ENCODE measurements at places on chromosomes 11 and 22.
A peak's percentile ranks its signal among the peaks of the same experiment; 100 is the strongest.

- no peak for DNase-seq
Measured at GRCh38 chr11:113684496-113684895, 21.6 kb downstream of the TMPRSS5 start.

DNA sequence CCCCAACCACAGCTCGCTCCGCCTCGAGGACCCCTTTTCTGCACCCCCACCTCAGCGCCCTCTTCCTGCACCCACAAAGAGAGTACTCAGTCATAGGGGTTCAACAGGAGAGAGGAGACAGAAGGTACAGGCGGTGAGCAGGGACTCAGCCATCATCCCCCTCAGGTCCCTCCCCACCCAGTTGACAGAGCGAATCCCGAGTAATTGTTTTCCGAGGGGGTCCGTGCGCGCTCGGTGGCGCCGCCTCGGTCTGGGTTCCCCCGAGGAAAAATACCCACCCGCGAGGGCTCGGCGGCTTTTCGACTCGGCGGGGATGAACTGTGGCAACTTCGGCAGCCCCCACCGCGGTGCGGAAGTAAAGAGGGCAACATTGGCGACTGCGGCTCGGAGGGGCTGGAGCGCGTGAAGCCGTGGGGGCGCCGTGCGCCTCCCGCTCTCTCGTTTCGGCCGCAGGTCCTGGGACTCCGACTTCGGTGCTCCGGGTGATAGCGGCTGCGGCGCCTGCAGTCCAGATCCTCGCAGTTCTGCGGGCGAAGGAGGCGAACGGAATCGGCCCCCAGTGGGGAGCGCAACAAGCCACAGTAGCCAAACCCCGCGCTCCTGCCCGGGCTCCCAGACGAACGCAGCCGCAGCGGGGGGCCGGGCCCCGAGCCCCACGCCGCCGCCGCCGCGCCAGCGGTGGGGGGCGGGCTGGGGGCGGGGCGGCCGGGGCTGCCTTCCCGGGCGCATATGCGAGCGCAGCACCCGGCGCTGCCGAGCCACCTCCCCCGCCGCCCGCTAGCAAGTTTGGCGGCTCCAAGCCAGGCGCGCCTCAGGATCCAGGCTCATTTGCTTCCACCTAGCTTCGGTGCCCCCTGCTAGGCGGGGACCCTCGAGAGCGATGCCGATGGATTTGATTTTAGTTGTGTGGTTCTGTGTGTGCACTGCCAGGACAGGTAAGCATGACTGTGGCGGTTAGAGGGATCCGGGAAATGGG is at the start of gene NELL1:
TSS of gene NELL1 (plus strand) at position 743 of the 976 bp plus-strand sequence.
- peak; percentile 53 for DNase-seq

- DNase-seq = no peak
Measured at GRCh38 chr11:112025707-112026106, 499 bp downstream of the DLAT start.

DNA sequence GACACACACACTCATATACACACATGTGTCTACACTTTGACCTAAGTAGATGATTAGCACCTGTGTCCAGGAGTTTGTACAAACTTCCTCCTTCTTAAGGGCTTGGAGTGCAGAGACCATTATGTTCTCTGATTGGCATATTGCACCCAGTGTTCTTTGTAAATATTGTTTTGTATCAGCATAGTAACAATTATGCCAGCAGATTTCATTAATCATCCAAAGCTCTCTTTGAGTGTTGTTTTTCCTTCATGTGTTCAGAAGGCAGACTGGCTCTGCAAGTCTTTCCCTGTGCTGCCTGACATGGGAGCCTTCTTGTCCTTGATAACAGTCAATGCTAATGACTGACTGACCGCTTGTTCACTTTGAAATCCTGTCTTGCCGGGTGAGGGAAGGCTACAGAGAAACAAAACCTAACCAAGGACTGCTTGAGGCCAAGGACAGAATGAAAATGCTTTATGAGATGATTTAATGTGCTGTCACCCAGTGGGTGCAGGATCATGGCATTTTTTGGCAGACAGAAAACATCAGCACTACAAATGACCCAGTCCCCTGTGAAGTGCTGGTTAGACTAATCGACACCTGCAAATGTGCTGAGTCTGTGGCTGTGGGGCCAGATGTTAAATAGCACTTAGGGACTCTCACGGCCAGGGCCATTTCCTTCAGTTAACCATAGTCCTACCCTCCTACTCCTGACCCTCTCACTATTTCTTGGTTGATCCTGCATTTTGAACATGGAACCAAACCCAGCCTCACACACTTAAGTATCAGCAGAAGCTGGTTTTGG is 6.6 kb upstream of the BARX2 start:
- DNase-seq = no peak

DNA sequence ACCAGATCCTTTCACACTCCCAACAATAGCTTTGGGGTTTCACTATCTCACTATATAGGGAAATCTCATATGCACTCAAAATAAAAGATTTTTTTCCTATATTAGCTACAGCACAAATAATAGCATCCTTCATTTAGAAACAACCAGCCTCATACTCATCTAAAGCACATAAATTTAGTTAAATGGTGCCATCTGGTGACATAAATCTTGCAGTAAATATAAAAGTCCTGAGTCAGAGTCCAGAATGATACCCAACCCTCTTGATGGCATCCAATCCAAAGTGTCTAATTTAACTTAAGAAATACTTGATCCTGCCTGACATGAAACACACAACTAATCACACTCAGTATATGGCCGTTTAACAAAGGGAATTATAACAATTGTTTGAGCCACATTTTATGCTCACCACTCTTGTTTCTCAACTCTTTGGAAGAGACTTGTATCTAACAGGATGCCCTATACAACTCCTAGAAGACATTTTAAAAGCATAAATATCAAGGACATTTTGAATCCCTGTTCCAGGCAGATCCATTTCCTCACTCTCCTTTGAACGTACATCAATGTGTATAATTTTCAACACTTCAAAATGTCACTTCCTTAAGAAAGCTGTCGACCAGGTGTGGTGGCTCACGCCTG is 36.2 kb downstream of the DLG2 start:
- peak; percentile 30 for DNase-seq

- DNase-seq = no peak
Measured at GRCh38 chr11:60528934-60529333, 13.7 kb downstream of the MS4A13 start.

DNA sequence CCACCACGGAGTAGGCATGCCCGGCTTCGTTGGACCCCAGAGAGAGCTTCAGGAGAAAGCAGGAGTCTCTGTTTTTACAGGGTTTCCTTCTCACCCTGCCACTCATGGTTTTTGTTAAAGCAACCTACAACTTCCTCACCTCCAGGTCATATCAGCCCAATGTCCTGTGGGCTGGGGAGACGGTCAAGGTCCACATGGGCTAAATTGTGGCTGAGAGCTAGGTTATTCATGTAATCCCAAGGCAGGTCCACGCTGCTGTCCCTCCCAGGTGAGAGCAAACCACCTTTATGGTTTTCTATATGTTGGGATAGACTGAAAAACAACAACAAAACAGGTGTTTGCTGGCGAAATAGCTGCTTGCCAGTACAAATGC is 19.5 kb downstream of the TSPAN32 start:
- DNase-seq = no peak

GRCh38 chr11:55726715-55727324 is 46.4 kb upstream of the OR5D13 start:
- DNase-seq = no peak

DNA sequence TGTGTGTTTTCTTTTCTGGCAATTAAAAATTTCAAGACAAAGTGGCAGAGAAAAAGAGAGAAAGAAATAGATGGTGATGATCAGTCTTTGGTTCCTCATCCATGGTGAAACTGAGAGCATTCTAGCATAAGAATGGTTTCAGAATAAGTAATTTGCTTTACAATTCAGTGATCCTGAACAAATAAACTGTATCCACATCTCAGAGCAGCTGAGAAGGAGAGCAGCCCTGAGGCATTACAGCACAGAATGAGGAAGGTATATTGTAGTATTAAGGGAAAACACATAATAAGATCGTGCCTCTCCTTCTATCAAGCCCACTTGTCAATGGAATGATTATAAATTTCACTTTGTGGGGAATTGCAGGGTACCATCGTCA is 17.4 kb downstream of the LUZP2 start:
- DNase-seq = no peak

DNA sequence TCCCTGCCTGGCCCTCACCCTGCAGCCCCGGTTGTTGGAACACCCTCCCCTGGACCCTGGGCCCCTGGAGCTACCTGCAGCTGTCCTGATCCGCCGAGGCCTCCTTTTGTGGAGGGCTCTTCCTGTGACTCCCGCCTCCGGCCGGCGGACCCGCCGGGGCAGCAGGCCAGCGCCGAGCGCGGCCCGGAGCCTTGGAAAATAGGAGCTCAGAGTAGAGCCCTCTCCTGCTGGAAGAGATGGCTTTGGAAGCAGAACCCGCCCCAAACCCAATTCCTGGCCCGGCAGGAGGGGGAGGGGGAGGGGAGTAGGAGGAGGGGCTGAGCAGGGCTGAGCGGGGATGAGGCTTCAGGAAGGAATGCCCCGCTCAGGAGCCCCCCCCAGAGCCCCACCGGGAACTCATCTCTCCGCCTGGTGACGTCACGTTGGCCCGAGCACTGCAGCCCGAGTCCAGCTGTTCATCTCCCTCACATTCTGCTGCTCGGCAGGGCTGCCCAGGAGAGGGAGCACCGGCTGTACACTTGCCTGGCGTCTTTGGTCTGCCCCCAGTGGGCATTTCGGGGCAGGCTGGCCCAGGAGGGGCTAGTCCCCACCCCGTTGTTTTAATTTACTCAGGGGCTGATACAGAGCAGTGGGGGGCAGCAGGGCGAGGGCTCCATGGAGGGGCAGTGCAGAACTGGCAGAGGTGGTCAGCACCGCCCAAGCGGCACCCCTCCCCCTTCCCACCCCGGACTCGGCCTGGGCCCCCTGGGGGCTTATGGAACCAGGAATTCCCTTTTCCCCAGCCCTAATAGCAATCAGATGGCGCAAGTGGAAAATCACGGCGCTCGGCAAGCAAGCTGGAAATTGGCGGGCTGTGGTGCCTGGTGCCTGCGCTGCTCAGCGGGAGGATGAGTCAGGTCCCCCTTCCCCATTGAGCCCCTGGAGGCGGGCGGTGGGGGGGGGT is at the start of gene MRGPRF:
TSS of gene MRGPRF (minus strand) at position 238 of the 943 bp plus-strand sequence. CDS start 3,345 bp downstream, outside the sequence.
- DNase-seq = no peak

DNA sequence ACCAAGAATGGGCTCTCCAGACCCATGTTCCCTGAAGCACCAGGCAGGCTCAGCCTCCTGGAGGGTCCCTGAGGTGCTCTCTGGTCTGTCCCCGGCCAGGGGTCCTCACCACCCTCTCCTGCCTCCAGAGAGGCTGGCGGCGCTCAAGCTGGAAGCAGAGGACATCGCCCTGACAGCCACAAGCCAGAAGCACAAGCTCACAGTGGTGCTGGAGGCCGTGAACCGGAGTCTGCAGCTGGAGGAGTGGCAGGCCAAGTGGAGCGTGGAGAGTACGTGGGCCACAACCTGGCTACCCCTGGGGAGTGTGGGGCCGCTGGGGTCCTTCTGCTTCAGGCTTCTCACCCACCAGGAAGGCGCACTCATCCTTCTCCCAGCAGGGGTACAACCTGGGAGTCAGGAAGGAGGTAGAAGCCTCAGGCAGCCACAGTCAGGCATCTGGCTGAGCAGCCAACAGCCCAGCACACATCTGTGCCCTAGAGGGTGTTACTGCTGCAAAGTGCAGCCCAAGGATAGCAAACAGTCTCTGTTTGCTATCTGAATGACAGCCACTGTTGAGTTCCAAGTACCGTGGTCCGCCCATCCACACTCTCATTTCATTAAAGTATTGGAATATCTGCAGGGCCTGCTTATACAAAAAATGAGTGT is 8.4 kb downstream of the PARVG start:
- no peak for DNase-seq

DNA sequence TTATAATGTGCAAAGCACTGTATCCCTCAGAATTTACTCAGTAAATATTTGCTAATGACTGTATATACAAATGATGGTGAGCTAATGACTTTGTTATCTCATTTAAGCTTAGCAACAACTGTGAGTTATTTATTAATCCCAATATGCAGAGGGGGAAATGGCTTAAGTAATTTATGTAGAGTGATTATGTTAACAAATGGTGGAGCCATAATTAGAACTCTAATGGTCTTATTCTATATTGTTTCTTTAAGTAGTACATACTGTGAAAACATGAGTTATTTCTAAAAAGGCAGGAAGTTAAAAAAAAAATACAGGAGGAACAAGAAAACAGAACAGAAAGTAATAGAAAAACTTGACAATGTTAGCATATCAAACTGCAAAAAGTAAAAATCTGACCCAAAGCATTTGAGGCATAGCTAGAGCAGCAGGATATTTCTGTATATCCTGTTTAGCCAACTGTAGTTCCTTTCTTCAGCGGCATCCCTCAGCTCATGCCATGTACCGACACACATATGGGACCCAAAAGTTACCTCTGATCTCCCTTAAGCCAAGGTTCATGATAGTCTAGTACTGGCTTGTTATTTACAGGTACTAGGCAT is 94.2 kb downstream of the FCHSD2 start:
- peak; percentile 87 for DNase-seq

DNA sequence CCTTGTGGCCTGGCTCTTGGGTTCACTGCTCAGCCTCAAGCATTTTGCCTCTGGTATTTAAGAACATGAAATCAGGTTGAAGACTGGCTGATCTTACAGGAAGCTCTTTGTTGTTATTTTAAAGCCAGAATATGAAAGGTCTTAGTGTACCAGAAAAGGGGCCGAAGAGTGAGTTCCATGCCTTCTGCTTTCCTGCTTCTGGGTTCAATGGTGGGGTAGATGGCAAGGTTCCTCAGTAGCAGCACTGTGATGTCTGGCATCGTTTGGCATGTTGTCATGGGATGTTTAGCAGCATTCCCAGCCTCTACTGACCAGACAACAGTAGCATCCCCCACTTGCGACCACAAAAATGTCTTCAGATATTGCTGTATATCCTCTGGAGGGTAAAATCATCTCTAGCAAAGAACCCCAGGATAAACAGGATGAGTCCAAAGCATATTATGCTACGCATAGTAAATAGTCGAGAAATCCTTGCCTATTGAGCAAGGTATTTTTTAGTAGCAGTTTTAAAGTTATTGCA is 2.4 kb downstream of the VPS26B start:
- no peak for DNase-seq

GRCh38 chr11:44241851-44242250 is 68.1 kb downstream of the ALX4 start:
- no peak for DNase-seq

DNA sequence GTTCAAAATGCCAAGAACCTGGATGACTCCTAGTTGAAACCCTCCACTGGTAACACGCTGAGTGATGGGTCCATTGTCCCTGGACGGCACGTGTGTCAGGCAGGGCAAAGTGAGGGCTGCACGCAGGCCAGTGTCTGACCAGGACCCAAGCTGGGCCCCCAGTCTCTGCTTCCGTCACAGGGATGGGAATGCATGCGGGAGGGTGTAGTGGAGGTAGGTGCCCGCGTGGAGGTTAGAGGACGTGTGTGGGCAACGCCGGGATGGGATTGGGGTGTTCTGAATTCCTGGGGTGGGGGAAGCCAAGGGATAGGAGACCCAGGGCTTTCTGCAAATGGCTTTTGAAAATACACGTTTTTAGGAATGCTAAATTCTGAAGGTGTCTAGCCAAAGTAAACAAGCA is 943.3 kb downstream of the BRD1 start:
- DNase-seq = no peak

GRCh38 chr11:95910638-95911368 is 13.1 kb downstream of the MTMR2 start:
- no peak for DNase-seq
